Activated CD8-positive, alpha-beta memory T cell treated with anti-CD3 and anti-CD28 coated beads, Interleukin-2, amount 50 U/mL, for 4 hours (primary cell): ENCODE measurements at places on chromosomes 6 and 20.

DNA sequence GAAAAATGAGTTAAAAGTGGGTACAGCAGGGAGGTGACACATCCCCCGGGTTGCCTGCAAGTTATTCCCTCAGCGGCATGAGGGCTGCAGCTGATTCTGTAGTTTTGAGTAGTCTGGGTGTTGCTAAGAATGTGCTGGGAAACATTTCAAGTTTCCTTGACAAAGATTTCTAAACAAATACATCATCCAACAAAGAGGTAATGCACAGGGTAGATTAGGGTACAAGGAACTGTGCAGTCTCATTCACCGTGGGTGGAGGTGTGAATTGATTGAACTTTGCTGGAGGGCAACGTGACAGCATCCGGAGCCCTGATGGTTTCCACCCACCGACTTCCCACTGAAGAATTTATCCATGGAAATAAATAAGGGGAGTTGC is 21.8 kb downstream of the CASS4 start:
- DNase-seq: no peak

GRCh38 chr20:32281711-32282110 is 4.3 kb downstream of the KIF3B start:
- DNase-seq: no peak

GRCh38 chr6:74518035-74518434 is 687.8 kb downstream of the COL12A1 start:
- DNase-seq: no peak

DNA sequence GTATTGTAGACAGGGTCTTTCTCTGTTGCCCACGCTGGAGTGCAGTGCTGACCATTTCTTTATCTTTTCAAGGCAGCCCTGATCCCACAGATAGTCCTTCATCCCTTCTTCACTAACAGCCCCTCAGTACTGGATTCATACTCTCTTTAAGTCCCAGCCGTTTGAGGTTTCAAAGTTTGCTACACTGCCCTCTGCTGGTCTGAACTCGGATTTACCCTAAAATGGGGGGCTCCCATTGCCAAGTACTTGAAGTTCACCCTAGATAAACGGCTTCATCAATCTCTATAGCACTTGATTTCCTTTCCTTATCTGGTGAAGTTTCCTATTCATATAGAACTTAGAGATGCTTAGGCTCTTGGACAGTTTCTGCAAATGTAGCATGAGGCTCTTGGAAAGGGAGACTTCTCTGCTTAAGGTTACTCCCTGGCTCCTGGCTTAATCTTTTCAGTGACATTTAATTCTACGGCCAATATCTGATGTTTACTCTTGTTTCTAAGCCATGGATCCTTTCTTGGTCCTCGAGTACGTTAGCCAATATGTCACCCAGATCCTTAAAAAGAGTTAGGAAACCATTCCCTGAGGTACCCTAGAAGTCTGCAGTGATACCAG is 21.4 kb upstream of the PREP start:
- DNase-seq: peak; percentile 65

- DNase-seq: no peak
Observed at GRCh38 chr6:37004044-37004980, 1.1 kb upstream of the FGD2 start.

DNA sequence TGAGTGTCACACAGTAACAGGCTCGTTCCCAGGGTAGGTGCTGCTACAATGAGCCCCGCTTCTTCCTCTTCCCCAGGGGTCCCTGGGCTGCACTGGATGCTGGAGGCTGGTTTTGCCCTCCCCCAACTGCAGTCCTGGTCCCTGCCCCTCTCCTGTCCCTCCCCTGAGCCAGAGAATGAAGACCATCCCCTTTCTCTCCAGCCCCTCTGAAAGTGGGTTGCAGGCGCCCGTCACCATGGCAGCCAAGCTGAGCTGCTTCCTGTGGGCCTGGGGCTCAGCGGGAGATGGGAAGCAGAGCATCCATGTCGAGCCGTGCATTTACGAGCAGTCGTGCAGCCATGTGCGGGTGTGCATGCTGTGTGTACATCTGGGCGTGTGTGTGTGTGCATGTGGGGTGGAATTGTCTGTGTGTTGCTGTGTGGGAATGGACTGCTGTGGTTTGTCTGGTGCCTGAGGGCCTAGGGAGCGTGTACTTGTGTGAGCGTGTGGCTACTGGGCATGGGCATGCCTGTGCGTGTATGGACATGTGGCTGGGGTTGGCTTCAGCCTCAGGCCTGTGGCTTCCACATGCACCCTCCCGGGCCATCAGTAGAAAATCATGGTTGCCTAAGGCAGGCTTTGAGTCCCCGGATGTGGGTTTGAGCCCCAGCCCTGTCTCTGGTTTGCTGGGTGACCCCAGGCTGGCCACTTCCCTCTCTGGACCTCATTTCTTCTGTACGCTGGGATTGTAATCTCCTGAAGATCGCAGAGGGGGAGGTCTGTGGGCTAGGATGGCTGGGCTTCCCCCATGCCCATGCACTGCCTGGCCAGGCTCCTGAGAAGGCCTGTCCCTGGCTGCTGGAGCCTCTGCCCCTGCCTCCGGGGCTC is 48.8 kb downstream of the SRC start:
- DNase-seq: no peak

DNA sequence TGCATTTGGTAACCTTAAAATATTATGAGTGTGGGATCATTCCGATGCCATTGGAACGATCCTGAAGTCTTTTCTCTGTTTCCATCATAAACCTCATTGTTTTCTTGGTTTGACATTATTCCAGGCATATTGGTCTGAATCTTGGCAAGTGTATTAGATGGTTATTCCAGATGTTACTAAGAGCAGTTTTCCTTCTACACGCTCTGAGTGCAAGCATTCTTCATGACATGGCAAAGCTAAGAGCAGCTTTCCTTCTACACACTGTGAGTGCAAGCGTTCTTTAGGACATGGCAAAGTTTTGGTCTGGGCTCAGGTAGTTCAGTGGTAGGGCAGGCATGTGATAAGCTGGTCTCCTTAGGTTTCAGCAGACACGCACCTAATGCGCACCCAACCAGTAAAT is 53.0 kb downstream of the SMOC2 start:
- no peak for DNase-seq

- DNase-seq: no peak
Observed at GRCh38 chr6:137863091-137863797, 3.8 kb upstream of the TNFAIP3 start.

- DNase-seq: no peak
Observed at GRCh38 chr6:163226181-163226835, 188.2 kb upstream of the QKI start.

- DNase-seq: no peak
Observed at GRCh38 chr20:20740541-20740940, 28.1 kb upstream of the RALGAPA2 start.

GRCh38 chr6:161370880-161371279 is 97.0 kb upstream of the AGPAT4 start:
- peak; percentile 68 for DNase-seq

DNA sequence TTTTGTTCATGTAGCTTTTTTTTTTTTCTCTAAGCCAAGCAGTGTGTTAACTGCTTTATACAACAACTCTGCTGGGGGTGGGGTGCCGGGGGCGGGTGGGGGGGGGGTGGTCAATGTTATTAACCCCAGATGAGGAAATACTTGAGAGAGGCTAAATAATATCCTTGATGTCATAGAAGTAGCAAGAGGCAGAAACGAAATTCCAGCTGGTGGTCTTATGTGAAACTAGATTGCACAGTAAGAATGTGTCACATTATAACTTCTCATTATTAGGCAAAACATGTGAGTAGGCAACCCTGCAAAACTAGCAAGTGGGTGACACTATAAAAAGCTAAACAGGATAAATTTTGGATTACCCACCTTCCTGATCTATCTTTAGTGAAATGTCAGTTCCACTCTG is 12.8 kb downstream of the MYLK4 start:
- no peak for DNase-seq

DNA sequence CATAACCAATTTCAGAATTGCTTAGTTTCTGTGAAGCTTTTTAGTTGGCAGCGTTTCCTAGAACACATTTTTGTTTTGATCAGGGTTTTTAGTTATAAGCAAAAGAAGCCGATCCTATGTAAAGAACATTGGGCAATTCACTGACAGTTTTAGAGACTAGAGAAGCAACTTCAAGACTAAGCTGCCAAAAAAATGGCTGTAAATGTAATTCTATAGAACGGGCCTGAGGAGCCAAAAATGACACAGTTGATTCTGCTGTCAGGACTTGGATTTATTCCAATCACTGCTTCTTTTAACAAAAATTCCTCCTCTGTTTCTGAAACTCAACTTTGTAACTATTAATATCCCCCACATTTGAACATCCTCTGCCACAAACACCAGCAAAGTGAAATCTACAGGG is 236.0 kb upstream of the EYS start:
- DNase-seq: no peak

GRCh38 chr6:43575105-43575771 is 600 bp downstream of the XPO5 start:
- DNase-seq: no peak

- no peak for DNase-seq
Observed at GRCh38 chr6:170030821-170031471, 259.9 kb downstream of the DLL1 start.

DNA sequence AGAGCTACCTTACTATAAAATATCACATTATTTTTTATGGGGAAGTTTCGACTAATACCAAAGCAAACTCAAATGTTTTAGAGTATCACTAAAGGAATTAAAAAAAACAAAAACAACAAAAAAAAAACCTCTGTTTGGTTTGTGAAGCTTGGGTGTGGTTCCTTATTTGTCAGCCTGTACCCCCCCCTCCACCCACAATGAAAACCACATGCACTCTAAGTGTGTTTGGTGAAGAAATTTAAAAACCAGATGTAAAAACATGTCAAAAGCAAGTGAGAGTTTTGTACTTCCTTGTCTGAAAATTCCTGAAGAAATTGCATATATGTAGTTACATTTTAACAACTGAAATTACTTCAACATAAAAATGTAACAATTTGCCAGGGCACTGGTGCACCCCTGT is 3.1 kb downstream of the STK38 start:
- DNase-seq: peak; percentile 57

- no peak for DNase-seq
Observed at GRCh38 chr6:30719356-30719755, 796 bp upstream of the TUBB start.

GRCh38 chr6:156971153-156971885 is 194.1 kb downstream of the ARID1B start:
- DNase-seq: no peak
